CD4-positive, alpha-beta T cell treated with Interleukin-6 for 4 hours (primary cell): ENCODE measurements at places on chromosomes 2 and 18.

DNA sequence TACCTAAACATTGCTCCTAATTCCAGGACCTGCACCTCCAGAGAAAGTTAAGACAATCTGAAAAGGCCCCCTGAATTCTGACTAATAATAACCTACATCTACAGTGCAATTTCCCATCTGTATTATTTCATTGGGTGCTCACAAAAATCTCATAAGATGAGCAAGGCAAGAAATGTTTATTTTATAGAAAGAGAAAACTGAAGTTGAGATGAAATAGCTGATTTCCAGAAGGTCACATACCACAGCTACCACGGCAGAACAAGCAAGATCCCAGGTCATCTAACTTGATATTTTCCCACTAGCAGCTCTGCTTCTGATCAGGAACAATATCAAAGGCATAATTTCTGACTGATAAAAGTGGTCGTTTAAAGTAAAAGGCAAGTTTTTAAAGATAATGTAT lies 105.8 kb upstream of the COL5A2 start:
- no peak for DNase-seq

GRCh38 chr2:9178110-9178903 lies 28.3 kb upstream of the ASAP2 start:
- no peak for DNase-seq

DNA sequence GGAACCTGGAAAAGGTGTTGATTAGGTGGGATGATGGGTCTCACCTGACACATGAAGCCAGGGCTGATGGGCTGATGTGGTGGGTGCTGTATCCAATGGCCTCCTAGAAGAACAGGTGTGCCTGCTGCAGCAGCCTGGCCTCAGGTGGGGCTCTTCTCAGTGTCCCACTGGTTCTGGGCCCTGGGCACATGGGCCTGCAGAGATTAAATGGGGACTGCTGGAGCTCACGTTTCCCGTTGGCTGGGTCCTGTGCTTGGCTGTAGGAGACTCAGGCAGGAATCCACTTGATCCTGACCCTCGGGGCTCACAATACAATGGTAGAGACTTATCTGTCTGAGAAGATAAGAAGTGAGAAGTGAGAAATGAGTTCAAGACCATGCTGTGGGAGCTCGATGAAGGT lies 170.9 kb downstream of the KCNS3 start:
- DNase-seq: no peak

GRCh38 chr2:236156095-236156859 lies 11.9 kb downstream of the GBX2 start:
- no peak for DNase-seq

DNA sequence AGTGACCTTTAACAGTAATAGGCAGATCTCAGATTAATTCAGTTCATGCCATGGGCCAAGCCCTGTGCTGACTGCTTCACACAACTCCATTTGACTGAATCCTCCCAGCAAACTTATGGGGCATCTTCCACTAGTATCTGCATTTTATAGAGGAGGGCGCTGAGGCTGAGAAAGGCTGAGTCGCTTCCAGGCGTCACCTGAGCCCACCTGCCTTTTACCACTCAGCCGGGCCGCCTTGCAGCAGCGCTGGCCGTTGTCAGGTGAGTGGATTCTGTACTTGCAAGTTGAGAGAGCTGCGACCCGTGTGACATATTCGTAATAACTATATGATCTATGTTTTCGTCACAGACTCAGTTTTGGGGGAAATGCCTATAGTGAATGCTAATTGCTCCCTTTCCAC lies 59.3 kb upstream of the B3GNT7 start:
- no peak for DNase-seq

DNA sequence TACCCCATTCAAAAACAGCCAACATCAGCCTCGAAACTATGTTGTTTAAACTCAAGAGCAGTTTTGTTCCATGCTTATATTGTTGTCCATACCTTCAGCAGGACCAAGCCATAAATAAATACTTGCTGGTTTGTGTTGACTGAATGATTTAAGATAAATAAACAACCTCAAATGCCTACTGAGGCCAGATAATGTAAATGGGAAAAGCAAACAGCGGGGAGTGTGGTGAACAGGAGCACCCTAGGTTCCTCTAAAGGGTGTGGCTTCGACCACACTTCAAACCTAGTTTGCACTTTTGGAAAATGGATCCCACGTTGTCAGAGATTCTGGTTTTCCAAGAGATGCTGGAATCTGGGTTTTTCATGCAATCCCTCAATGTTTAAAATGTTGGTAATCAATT lies 1.7 kb upstream of the PMAIP1 start:
- no peak for DNase-seq

- DNase-seq: no peak
These were observed 42.5 kb downstream of the RASGRP3 start for GRCh38 chr2:33518929-33519328.

DNA sequence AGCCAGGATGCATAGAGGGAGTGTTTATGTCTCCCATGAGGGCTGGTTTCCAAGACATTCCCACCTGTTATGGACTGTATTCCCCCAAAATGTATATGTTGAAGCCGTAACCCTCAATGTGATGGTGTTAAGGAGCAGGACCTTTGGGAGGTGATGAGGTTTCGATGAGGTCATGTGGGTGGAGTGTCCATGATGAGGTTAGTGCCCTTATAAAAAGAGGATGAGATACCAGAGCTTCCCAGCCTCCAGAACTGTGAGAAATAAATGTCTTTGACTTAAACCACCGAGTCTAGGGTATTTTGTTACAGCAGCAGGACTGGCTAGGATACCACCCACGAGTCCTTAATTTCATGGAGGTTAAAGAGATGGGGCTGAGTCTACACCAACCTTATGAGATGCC lies 22.6 kb upstream of the EPAS1 start:
- DNase-seq: no peak

DNA sequence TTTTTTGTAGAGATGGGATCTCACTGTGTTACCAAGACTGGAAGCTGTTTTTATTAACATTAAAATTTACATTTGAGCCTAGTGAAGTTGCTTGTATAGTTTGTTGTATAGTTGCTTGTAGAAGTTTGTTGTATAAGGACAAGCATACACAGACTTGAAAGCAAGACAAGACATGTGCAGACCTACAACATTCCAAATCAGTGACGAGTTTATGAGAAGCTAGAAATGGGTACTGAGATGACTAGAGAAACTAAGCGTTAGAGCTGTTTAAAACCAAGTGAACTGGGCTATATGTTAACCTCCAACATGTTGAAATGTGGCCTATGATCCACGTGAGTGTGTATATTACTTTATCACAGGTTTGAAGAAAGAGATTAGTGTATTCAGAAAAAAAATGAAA lies 39.1 kb downstream of the ABCB11 start:
- no peak for DNase-seq
